Spleen (tissue), 13 donors: ENCODE measurements at places on chromosomes 6 and 20. TPM values are rescaled to one million over a fixed set of nuclear protein-coding genes. Genes with fewer than 3 reads are reported as not detected.

UTRN gene
- total RNA-seq, result 391 TPM

DLL1 gene
- 56.8 TPM for total RNA-seq

MEI4 gene
- 0.26 TPM for total RNA-seq

- H3K27ac ChIP-seq, result no peak overlapping the region
- DNase-seq, result no peak
- H3K36me3 ChIP-seq, result no peaks in the 10 kb centered on the region
- H3K4me1 ChIP-seq, result no peaks in the 10 kb centered on the region
- H3K4me3 ChIP-seq, result no peak overlapping the region
These were observed 44.8 kb downstream of the TAF8 start for GRCh38 chr6:42095094-42095493.

- H3K27me3 ChIP-seq, result no peaks in the 10 kb centered on the region
- peaks cover 3% of the 10 kb centered on the region for H3K4me1 ChIP-seq
- no peak overlapping the region for H3K27ac ChIP-seq
These were observed 40.7 kb upstream of the UBR2 start for GRCh38 chr6:42522942-42523814.

GRCh38 chr20:39800111-39800510 lies 838.0 kb downstream of the DHX35 start:
- DNase-seq, result no peak
- H3K4me3 ChIP-seq, result no peak overlapping the region
- H3K27ac ChIP-seq, result peak overlapping the region; percentile 7
- H3K27me3 ChIP-seq, result no peaks in the 10 kb centered on the region

GRCh38 chr6:10429638-10430427 lies 15.0 kb upstream of the TFAP2A start:
- no peak for DNase-seq
- H3K36me3 ChIP-seq, result no peaks in the 10 kb centered on the region
- no peak overlapping the region for H3K27ac ChIP-seq

ADGRF5 gene
- total RNA-seq, result 105 TPM

DNA sequence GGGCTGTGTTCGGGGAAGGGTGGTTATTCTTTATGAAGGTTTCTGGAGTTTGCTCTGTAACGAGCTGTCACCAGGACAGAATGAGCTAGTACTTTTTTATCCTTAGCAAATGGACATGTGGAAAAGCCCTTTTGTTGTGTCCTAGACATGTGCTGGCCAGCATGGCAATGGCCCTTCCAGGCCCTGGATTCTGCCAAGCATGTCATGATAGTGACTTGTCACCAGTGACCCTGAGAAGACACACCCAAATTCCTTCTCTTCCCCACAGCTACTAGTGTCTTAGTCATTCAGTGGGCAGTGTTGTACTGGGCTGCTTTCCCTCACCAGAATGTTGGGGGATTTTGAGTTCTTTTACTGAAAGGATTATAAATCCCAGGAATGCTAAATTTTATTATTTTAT lies 74.0 kb upstream of the XRN2 start:
- DNase-seq, result no peak
- H3K4me3 ChIP-seq, result no peak overlapping the region
- peaks cover 18% of the 10 kb centered on the region for H3K36me3 ChIP-seq
- no peak overlapping the region for H3K27ac ChIP-seq
- no peaks in the 10 kb centered on the region for H3K4me1 ChIP-seq

DNA sequence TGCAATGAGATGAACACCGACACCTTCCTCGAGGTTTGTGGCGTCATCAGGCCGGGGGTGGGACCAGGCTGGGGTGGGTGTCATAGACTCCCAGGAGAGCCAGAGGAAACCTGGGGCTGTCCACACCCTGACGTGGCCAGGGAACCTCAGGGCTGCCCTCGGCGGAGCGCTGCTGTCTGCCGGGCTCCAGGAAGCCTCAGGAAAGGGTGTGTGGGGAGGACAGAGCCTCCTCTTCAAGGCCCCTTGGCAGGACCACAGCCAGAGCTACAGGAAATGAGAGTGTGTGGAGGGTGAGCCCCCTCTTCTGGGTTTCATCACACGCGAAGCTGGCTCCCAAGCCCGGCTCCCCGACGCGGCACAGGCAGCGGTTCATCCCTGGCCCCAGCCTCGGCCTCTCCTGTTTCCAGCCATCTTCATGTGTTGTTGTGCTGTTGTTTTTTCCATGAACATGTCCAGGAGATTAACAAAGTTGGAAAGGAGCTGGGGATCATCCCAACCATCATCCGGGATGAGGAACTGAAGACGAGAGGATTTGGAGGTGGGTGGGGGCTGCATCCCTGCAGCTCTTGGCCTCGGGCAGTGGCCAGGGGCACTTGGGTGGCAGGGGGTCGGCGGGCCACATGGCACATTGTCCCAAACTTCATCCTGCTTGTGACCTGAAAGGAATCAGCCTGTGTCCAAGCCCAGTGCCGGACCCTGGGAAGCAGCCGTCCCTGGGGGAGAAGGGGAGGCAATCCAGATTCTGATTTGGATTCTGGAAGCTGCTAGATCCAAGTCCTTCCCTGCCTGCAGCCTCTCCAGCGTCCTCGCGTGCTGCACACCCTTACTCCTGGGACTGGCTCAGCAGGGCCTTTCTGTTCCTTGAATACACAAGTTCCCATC lies 6.4 kb downstream of the NPEPL1 start:
- DNase-seq, result peak; percentile 66
- no peaks in the 10 kb centered on the region for H3K27me3 ChIP-seq
- no peaks in the 10 kb centered on the region for H3K4me1 ChIP-seq
- peaks cover 88% of the 10 kb centered on the region for H3K36me3 ChIP-seq
- H3K27ac ChIP-seq, result no peak overlapping the region

NANP gene
- 4.0 TPM for total RNA-seq

DNA sequence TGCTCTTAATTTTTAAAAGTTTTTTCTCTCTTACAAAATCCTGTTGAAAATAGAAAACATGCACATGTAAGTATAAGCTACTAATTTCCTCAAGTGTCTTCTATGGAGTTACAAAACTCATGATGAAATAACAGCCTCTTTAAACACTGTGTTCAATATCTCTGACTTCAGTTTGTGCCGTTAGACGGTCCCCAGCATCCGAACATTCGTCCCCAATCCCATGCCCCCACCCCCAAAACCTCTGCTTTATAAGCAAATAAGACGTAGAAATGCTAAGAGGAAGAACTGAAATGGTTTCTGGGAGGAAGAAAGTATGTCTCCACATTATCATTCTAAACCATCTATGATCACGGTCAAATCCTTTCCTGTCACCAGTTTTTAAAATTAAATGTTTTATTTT lies 31.7 kb upstream of the MYB start:
- H3K36me3 ChIP-seq, result no peaks in the 10 kb centered on the region
- peaks cover 14% of the 10 kb centered on the region for H3K4me1 ChIP-seq
- no peaks in the 10 kb centered on the region for H3K27me3 ChIP-seq
- no peak for DNase-seq
- no peak overlapping the region for H3K27ac ChIP-seq
- H3K4me3 ChIP-seq, result no peak overlapping the region

DNA sequence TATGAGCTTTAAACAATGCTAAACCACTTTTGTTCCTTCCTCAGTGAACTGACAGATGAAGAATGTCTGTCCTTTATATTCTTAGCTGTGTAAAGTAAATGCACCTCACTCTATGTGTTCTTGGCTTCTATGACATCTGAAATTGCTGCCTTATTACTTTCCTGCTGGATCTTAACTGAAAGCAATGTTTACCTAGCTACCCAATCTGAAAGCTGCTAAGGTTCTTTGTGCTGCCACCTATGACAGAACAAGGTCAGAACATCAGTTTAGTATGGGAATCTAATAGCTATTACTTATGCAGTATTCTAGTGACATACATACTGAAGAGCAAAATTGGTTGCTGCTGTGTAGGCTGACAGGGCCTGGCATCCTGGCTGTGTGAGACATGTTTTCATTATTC lies 444.1 kb downstream of the KHDRBS2 start:
- H3K27me3 ChIP-seq, result no peaks in the 10 kb centered on the region
- DNase-seq, result no peak
- H3K4me1 ChIP-seq, result no peaks in the 10 kb centered on the region
- no peaks in the 10 kb centered on the region for H3K36me3 ChIP-seq
- no peak overlapping the region for H3K4me3 ChIP-seq
- H3K27ac ChIP-seq, result no peak overlapping the region

TNFRSF6B gene
- total RNA-seq, result 31.7 TPM

DNA sequence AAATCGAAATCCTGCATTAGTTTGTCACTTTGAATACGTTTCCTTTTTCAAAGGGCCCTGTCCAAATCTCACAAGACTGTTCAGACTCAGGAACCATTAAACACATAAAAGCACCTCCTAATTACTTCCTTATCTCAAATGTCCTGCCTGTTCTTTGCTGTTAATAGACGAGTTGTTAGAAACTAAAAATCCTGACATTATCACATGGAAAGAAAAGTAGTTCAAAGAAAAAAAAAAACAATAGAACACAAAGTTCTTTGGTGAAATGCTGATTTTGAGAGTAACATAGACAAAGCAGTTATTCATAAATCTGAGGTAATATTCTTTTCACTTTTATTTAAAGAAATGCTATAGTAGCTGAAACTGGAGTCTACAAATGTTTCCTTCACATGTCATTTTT lies 12.1 kb upstream of the TAB2 start:
- H3K27me3 ChIP-seq, result no peaks in the 10 kb centered on the region
- H3K4me3 ChIP-seq, result no peak overlapping the region
- no peaks in the 10 kb centered on the region for H3K4me1 ChIP-seq
- DNase-seq, result no peak
- no peaks in the 10 kb centered on the region for H3K36me3 ChIP-seq

DNA sequence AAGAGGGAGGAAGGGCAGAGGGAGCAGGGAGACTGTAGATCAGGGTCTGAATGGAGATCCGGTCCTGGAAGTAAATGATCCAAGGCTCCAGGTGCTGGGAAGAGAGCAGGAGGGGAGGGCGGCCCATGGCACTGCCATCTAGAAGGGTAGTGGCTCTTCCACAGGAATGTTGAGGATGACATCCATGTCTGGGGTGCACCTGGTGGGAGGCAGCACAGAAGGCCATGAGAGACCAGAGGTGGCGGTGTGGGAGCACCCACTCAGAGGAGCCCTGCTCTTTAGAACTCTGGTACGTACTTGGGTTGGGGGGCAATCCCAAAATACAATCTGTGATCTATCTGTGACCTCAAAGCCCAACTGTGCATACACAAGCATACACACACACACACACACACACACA lies 13.5 kb downstream of the DEFB132 start:
- H3K4me1 ChIP-seq, result peaks cover 9% of the 10 kb centered on the region
- no peak overlapping the region for H3K4me3 ChIP-seq
- peaks cover 10% of the 10 kb centered on the region for H3K36me3 ChIP-seq
- DNase-seq, result no peak
- H3K27me3 ChIP-seq, result no peaks in the 10 kb centered on the region
- no peak overlapping the region for H3K27ac ChIP-seq

CLPSL1 gene
- total RNA-seq, result not detected

RIN2 gene
- total RNA-seq, result 123 TPM

PBX2 gene
- total RNA-seq, result 77.6 TPM

GSTA3 gene
- not detected for total RNA-seq

PAK5 gene
- total RNA-seq, result not detected

DNA sequence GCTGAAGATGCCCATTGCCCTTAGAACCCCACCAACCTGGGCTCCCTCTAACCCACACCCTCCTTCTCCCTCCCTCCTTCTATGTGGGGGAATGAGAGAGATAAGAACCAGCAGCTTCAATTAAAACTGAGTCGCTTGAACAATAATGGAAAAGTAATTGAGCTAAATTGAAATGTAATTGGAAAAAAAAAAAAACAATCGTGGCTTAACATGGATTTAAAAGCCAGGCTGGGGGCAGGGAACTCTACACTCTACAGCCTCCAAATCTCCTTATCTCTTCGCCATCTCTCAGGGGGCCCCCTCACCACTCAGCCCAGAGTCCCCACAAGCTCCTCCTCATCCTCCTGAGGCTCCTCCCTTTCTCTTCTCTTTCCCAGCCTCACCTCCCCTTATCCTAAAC lies 83.2 kb downstream of the MDGA1 start:
- H3K27me3 ChIP-seq, result no peaks in the 10 kb centered on the region
- no peak overlapping the region for H3K4me3 ChIP-seq
- H3K27ac ChIP-seq, result no peak overlapping the region
- no peak for DNase-seq
- no peaks in the 10 kb centered on the region for H3K36me3 ChIP-seq

COL21A1 gene
- 1.3 TPM for total RNA-seq

- no peaks in the 10 kb centered on the region for H3K27me3 ChIP-seq
- H3K4me3 ChIP-seq, result no peak overlapping the region
- H3K4me1 ChIP-seq, result no peaks in the 10 kb centered on the region
- H3K27ac ChIP-seq, result no peak overlapping the region
These were observed 197.4 kb upstream of the POU3F2 start for GRCh38 chr6:98636941-98637340.

C6orf52 gene
- not detected for total RNA-seq

- H3K4me1 ChIP-seq, result no peaks in the 10 kb centered on the region
- no peaks in the 10 kb centered on the region for H3K36me3 ChIP-seq
- H3K27me3 ChIP-seq, result no peaks in the 10 kb centered on the region
- H3K4me3 ChIP-seq, result no peak overlapping the region
These were observed 49.6 kb downstream of the SLC2A12 start for GRCh38 chr6:134002821-134003220.
